Right renal pelvis (tissue), 4 donors: ENCODE measurements at places on chromosomes 6 and 20.

DNA sequence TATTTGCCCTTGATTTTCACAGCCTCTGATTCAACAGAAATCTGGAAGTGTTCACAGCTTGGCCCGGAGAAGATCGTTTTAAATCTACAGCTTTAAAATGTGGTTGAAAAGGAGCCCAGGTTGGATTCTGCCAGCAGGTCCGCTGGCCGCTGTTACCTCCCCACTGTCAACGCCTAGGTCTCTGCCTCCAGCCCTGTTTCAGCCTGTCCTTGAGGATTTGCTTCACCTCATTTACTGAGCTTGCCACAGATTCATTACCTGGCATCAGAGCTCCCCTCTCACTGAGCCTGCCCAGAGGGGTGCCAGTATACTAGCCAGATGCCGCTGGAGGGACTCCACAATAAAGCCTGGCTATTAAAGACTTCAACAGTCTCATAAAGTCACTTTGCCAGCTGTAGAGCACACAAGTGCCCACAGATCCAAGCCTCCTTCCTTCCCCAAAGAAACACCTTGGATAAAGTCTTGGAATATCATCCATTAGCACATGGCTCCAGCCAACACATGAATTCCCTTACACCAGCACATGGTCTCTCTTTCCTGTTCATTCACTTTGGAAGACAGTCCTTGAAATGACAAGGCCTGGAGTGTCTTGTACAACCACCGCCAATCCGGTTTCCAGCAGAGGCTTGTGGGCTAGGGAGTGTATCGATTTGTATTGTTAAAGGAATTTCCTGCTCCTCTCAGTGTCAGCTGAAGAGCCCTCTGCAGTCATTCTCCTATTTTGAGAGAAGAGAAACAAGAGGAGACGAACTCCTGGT lies 9.5 kb upstream of the NR2E1 start:
- no peak for DNase-seq

DNA sequence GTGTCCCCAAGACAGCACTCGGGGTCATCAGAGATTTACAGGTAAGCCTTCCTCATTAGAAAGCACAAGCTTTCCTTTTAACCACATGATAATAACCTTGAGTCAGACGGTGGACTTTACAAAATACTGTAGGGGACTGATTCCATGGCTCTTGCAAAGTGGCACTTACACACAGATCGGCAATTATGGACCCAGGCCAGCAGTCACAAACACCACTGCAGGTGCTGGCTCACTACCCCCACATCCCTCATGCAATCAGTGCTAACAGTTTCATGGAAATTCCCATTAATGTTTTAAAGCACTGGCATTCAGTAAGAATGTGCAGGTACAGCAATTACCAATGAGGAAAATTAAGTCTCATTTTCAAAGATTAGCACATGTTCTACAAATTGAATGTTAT lies 516.5 kb downstream of the PRKN start:
- no peak for DNase-seq

DNA sequence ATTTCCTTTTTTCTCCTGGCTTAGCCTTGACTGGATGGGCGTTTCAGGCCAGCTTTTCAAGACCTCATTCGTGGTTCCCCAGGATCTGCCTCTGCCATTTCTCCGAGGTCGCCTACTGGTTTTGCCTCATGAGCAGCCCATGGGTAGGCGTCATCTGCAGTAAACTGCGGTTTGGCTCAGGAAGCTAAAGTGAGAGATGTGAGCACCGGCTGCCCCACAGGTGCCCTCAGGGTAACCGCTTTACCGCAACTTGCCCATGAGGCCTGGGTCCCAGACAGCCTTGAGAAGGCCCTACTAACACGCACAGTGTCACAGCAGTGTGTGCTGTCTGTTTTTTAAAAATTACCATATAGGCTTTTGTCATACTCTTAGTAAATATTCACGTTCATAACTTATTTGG lies 53.4 kb upstream of the TBXT start:
- DNase-seq, result no peak

- no peak for DNase-seq
Observed at GRCh38 chr6:57822896-57823358, 505.5 kb downstream of the PRIM2 start.

GRCh38 chr20:1993986-1994385 lies at the start of gene PDYN:
PDYN (minus strand) TSS chr20:1994058; CDS start chr20:1983084, 10,974 bp downstream.
- no peak for DNase-seq

GRCh38 chr20:9215539-9215938 lies 146.7 kb downstream of the PLCB4 start:
- DNase-seq, result no peak

DNA sequence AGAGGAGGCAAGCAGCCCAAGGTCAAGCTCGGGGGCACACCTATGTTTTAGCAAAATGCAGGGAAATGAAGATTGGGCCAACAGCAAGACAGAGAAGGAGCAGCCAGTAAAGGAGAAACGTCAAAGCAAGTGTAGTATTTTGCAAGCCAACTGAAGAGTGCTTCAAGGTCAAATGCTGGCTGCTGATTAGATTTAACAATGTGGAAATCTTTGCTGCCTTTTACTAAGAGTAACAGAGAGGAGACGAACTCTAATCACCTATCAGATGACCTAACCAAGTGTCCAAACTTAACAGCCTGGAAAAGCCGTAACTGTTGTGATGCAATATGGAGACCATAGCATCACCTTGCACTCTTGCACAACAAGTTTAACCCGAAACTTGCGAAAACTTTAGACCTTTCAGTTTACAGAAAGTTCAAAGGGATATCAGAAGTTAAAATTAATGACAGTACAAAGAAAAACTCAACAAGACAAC lies 30.4 kb downstream of the AKIRIN2 start:
- no peak for DNase-seq

GRCh38 chr6:52284131-52284459 lies 447 bp downstream of the MCM3 start:
- DNase-seq, result no peak

DNA sequence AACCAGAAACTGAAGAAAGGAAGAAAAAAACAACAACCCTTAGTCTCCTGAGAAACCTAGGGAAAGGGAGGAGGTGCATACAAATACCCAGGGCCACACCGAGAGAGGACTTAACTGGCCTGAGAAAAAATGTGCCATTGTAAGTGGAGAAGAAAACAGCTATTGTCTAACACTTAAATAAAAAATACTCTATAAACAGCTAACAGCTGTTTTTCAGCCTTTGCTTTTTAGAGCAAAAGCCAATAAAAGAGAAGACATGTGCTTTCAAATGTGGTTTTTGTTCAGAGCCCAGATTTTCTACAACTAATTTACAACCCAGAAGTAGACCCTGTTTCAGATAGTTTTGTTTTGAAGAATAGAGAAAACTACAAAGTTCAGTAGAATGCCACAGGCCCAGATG lies 56.0 kb upstream of the SLC22A16 start:
- DNase-seq, result no peak

GRCh38 chr6:139588734-139589593 lies 214.5 kb upstream of the CITED2 start:
- no peak for DNase-seq

DNA sequence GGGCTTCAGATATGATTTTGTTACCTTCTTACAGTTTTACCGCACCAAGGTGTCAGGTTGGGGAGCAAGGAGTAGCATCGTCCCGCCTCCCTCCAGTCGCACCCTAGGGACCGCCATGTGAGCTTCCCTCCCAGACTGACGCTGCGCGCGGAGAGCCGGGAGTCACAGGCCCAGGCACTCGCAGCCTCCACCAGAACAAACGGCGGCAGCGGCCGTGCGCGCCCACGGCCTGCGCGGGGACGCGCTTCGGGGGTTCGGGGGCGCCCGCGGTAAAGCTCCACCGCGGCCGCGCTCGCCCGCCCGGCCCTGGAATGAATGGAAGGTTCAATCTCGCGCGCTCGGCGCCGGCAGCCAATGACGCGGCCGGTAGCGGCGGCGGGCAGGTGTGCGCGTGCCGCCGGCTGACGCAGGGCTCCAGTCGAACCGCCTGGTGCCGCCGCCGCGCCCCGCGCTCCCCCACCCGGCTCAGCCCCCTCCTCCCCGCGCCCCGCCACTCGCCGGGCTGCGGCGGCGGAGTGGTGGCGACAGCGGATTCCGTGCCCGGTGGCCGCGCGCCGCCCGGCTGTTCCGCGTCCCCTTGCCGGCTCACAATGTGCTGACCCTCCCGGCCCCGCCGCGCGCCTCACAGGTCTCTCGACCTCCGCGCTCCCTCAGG lies 16.5 kb upstream of the LIN28B start:
- no peak for DNase-seq

DNA sequence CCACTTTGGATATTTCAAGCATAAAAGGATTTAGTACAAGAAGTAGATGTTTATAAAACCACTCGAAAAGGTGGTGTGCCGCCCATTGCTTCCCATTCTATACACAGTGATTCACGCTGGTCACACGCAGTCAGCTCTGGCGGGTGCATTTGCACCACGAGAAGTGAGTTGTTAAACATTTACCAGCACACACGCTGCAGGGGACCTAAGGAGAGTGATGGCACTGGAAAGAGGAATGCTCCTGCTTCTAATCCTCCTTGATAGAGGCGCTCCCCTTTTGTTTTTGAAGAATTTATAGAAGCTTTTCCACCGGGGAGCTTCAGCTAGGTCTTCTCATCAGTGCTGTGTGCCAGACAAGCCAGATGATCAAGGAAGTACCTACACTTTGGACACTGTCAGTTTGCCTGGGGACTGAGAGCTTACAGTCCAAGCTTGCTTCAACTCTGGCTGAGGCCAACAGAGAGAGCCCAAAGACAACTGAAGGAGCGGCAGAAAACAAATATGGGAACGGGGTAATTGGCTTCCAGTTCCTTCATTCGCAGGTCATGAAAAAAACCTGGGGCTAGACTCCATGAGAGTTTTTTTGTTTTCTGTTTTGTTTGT lies 31.2 kb downstream of the MUC22 start:
- DNase-seq, result no peak

DNA sequence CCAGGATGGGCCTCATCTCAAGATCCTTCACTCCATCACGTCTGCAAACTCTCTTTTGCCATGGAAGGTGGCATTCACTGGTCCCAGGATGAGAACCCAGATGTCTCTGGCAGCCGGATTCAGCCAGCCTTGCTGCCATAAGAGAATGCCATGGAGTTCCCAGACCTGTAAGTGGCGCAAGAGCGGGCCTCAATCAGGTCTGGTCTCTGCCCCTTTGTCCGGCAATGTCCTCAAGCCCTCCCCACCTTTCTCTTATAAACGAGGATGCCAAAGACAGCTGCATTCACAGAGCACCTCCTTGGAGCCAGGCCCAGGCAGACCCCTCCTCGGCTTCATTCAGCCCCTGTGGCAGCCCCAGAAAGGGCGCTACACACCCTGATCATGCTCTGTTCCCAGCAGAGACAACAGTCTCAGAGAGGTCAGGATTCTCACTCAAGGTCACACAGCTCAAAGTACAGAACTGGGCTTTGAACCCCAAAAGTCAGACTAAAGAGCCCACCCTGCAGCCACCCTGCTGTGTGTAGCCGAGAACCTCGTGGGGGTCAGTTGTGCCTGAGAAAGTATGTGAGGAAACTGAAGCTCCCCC lies 263.7 kb downstream of the TAF4 start:
- DNase-seq, result no peak

DNA sequence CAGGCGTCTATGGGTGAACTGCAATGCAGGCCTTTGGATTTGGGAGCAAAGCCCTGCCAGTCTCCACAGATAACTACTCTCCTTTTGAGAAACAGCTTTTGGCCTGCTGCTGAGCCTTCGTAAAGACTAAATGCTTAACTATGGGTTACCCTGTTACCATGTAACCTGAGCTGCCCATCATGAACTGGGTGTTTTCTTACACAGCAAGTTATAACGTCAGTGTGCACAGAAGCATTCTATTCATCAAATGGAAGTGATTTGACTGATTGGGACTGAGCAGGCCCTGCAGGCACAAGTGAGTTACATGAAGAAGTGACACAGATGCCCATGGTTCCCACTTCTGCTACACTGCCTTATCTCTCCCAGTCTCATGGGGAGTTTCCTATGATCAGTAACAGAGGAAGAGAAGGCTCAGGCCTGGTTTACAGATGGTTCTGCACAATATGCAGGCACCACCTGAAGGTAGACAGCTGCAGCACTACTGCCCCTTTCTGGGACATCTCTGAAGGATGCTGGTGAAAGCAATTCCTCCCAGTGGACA lies 319.1 kb downstream of the CD83 start:
- DNase-seq, result no peak

- no peak for DNase-seq
Observed at GRCh38 chr6:26235302-26235670, 129.7 kb upstream of the BTN3A2 start.

- no peak for DNase-seq
Observed at GRCh38 chr6:38588631-38589366, 50.9 kb downstream of the BTBD9 start.

GRCh38 chr6:89553431-89553830 lies 85.1 kb downstream of the LYRM2 start:
- DNase-seq, result no peak

- DNase-seq, result no peak
Observed at GRCh38 chr6:53179961-53180651, 31.5 kb upstream of the GCM1 start.

DNA sequence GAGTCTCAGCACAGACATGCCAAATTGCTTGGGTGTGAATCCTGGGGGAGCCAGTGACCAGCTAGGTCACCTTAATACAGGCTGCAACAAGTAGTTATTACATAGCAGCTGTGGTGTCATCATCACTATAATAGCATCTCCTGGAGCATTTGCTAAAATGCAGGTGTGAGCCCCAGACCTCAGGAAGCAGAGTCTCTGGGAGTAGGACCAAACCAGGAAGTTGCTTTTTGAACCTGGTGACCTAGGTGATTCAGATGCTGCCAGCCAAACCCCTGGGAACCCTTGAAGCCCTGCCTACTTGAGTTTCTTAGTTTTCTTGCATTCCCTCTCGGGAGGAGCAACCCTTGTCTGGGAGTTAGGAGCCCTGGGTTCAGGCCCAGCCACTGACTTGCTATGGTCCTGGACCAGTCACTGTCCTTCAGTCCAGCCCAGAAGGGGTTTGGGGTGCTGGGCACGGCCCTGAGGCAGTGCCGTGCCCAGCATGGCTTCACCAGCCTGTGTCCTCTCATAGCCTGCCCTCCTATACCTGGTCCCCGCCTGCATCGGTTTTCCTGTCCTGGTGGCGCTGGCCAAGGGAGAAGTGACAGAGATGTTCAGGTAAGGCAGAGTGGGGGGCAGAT lies 39.3 kb upstream of the ID1 start:
- DNase-seq, result no peak
